Mesenchymal stem cell (in vitro differentiated cells and primary cell): ENCODE measurements at places on chromosomes 4 and X.

DNA sequence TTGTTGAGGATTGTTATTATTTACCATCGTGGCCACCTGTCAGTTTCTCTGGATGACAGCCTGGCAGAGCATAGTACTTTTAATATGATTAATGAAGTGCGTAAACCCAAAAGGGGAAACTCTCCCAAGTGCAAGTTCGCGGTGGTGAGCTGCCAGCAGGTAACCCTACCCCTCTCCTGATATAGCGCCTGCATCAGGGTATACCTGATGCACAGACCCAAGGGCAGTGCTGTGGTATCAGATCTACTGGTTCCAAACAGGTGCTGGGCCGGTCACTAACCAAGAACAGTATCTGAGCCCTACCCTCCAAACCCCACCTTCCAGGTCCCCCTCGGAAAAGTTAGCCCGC lies 1.6 kb downstream of the RNF150 start:
- no peak for DNase-seq

- no peak for DNase-seq
Measured at GRCh38 chr4:48746608-48747362, 33.3 kb downstream of the FRYL start.

GRCh38 chr4:7501873-7502272 lies 67.1 kb upstream of the PSAPL1 start:
- no peak for DNase-seq

DNA sequence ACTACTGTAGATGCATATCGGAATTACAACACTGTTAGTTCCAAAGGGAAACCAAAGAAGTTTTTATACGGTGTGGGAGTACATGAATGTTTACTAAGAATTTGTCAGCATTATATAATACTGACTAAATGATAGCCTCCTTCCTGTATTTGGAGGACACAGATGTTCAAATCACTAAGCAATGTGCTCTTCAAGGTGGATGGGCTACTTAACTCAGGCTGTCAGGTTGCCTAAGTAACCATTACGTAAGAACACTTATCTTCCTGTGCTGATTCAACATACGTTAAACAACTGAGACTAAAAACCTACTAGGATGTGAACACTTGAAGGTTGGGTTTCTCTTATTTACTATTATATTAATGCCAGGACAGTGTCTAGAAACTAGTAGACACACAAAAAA lies 81.9 kb upstream of the HPGD start:
- DNase-seq, result peak; percentile 80

GRCh38 chr4:180106997-180107396 lies 2136.2 kb upstream of the TENM3 start:
- no peak for DNase-seq

DNA sequence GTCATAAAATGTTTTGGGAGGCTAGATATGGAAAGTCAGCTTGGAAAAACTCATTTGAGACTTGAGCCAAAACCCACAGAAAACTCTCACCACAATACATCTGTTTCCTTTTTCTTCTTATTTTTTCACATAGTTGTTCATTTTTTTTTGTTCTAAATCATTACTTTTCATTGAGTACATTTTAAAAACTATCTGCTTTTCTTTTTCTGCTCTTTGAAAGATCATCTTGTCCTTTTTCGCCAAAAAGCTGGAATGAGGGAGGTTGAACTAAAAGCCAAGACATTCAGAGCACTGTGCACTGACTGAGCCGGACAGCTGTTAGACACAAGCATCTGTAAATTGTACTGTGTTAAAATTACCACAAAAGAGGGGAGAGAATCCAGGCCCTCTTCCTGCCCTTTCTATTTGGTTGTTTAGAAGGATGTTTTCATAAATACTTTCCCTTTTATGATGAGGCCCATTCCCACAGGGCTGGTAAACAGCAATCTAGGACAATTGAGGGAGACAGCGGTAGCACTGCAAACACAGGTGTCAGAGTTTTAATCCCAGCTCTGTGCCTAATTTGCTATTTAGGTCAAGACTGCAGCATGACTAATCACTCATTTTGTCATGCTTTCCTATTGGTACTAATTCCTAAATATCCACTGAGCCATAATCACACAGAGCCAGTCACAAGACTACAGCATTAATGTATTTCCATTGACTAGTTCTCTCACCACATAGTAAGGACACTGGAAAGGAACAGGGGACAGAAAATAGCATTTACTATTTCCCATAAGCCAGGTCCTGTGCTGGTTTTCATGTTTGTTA lies 7.3 kb upstream of the RNF150 start:
- DNase-seq, result no peak

DNA sequence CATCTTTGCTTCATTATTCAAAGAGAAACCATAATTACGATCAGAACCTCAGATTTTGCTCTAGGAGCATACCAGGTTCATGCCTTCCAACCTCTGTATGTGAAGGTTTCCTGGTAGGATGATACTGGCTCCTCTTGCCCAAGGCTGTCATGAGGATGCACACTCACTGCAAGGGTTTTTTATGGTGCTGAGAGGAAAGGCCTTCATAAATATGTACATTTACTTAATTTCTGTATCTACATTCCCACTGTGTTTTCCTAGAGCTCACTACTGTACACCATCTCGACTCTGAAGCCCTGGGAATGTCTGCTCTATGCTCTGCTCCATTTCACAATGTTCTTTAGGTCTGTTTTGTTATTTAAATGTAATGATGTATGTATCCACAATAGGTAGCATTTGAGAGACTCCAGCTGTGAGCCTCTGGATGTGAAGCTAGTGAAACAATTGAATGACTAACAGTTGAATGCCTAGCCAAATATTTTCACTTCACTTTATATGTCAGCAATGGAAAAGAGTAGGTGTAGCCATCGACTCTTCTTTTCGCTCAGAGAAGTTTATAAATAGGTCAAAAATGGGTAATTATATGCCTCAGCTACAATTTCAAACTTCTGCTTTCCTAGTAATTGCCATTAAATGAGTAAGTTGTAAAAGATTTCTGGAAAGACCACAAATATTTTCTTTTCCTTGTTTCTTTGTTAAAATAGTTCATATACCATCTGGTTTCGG lies 228.0 kb downstream of the PALLD start:
- DNase-seq, result no peak

DNA sequence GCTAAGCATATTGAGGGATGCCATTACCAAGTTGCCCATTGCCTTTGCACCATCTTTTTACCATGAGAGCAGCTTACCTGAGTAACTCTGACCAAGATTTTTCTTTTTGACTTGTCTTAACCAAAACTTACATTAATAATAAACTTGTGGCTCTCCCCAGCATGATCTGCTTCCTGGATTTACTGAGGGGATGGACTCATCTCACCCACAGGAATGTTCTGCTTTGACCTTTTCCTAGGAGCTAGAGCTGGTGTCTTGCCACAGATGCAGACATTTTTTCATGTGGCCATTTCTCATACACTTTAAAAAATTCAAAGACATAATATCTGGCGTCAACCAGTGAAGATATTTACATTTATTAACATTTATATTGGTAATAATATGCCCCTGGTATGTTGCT lies 79.2 kb upstream of the EFHC2 start:
- DNase-seq, result peak; percentile 4

GRCh38 chr4:67020438-67020797 lies 524.9 kb downstream of the CENPC start:
- peak; percentile 34 for DNase-seq

DNA sequence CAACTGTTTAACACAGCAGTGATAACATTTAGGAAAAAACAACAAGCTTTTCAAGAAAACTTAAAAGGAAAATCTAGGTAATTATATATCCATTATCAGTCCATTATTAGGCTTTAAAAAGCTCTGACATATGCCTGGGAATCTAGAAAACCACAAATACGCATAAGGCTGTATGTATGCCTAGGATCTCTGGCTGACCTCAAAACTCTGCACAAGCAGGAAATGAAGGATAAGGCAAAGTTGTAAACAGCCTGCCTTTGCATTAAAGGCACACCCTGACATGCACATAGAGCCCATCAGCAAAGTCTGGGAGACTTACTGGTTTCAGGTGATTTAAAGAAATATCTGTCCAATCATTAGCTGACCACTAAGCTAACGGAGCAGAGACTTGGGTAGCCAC lies 14.0 kb downstream of the TIMP1 start:
- peak; percentile 73 for DNase-seq

DNA sequence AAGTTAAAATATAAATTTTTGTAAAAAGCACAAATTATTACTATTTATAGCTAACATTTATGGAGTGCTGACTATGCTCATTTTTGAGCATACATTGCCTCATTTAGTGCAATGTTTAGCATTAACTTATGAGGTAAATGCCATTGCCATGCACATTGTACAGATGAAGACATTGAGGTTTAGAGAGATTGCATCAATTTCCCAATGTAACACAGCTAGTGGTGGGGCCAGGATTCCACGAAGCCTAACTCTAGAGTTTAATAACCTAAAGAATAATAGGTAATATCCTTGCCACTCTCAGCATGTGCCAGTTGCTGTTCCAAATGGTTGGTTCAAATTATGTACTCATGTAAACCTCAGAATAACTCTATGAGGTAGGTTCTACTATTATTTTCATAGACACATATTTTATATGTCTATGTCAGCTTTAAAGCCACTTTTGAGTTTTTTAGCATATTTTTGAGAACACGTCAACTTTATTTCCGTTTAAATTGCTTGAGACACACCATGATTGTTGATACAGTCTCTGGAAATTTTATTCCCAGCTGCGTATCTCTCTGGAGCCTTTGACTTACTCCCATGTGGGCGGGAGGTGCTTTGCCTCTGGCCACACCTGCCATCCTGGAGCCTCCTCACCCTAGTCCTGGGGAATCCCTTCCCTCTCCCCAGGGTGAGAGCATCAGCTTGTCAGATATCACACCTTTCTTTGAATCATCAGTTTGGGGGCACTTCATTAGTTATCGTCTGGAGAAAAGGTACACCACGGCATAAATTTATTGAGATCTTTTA lies 10.8 kb upstream of the ADH1A start:
- DNase-seq, result peak; percentile 30

DNA sequence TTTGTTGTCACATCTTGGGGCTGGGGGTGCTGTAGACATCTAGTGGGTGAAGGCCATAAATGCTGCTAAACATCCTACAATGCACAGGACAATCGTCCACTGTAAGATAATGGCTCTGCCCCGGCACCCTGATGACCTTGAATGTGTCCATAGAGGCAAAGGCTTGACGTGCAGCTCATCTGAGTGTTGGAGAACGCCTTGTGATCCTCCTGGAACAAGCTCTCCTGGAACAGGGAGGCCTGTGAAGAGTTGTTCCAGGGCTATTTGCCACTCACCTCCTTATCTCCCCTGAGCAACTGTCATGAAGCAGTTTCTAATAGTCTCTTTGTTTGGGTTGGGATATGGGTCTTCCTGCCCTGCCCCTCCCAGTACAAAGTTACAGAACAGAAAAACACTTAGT lies 15.2 kb upstream of the PCYT1B start:
- no peak for DNase-seq

DNA sequence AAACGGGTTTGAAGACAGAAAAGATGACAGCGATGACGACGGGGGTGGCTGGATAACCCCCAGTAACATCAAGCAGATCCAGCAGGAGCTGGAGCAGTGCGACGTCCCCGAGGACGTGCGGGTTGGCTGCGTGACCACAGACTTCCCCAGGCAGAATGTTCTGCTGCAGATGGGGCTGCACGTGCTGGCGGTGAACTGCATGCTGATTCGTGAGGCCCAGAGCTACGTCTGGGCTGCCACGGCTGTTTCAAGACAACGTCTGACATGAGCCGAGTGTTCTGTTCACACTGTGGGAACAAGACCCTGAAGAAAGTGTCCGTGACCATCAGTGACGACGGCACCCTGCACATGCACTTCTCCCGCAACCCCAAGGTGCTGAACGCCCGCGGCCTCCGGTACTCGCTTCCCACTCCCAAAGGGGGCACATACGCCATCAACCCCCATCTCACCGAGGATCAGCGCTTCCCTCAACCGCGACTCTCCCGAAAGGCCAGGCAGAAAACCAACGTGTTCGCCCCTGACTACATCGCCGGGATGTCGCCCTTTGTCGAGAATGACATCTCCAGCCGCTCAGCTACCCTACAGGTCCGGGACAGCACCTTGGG lies 319.2 kb upstream of the SLC7A11 start:
- DNase-seq, result no peak

DNA sequence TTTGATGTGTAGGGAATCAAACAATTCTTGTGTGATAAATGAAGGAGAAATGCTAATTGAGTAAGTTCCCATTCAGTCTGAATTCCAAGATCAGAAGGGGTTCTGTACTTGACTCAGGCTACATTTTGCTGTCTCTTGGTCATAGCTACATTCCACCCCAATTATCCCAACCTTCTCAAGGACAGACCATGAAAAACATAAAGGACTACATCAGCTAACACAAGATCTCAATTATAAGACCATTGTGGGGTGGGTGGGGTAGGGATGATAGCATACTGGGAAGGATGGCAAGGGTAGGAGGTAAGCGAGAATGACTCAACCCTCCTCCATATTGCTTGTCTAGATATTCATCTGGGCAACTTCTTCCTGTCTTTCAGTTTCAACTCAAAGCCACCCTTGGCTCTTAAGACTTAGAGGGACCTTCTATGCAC lies 87.4 kb upstream of the ETNPPL start:
- DNase-seq, result no peak

DNA sequence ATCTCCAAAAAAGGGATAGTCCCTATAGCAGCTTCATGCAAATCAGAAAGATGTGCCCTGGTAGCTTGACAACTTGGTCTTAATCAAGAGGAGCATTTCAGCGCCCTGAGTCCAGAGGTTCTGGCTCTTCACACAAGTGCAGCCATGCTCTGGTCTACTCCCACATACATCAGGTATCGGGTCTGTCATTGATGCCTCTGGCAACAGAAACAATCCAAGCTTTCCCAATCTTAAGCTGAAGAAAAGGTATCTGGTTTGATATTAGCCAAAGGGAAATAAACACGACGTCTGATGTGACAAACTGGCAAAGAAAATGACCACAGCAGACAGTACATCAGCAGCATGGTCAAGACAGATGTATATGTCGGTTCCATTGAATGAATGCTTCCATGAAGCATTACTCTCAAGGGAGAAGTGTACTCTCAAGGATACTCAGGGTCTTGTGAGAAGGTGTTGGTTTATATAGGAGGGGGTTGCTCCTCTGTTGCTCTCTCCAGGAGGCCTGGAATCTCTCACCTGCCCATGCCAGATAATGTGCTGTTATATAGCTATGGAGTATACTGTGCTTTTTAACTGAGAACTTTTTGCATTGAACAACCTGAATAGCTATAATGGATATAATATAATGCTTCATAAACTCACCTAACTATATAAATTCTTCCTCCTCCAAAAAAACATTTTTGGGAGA lies 879.6 kb upstream of the PCDH10 start:
- DNase-seq, result no peak

DNA sequence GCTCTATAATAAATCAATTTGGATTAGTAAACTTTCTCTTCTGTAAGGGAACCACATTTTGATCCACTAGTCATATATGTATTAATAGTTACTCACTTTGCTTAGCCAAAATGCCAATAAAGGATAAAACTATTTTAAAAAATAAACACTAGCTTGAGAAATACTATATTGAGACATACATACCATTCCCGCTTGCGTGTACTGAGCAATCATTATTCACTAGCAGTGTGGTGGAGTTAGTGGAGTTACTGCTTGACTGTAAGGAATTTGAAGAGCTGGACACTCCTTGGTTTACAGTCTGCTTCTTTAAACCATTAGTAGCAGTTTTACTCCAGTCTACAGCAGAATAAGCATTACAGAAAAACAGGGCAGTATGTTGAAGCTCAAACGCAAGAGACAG lies 10.8 kb upstream of the PHKA2 start:
- peak; percentile 77 for DNase-seq
